ENCODE measurements at places on chromosomes 1 and 21.

- DNase-seq = no peak
Observed at GRCh38 chr1:201214461-201214860, 23.8 kb downstream of the IGFN1 start.

GRCh38 chr1:229689273-229689672 lies 63.2 kb downstream of the URB2 start:
- no peak for DNase-seq

DNA sequence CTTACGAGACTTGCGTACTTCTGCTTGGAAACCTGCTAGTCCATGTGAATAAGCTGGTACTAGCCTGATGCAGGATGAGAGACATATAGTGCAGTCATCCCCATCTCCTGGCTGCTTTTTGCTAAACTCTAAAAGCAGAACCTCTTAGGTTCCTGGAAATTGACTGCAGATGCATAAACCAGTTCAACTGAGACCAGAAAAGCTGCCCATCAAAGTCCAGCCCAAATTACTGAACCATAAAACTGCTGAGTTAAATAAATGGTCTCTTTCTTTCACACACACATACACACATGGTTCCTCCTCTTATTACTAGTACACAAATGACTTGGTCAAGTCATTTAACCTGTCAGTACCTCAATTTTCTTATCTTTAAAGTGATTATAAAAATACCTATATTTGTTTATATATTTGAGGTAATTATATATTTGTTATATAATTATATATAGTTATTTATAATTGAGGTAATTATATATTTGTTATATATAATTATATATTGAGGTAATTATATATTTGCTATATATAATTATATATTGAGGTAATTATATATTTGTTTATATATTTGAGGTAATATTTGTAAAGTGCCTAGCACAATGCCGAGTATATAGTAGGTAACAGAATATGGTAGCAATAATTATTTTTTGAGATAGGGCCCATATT lies 25.2 kb upstream of the RABGAP1L start:
- no peak for DNase-seq

- no peak for DNase-seq
Observed at GRCh38 chr1:7013833-7014639, 228.8 kb downstream of the CAMTA1 start.

DNA sequence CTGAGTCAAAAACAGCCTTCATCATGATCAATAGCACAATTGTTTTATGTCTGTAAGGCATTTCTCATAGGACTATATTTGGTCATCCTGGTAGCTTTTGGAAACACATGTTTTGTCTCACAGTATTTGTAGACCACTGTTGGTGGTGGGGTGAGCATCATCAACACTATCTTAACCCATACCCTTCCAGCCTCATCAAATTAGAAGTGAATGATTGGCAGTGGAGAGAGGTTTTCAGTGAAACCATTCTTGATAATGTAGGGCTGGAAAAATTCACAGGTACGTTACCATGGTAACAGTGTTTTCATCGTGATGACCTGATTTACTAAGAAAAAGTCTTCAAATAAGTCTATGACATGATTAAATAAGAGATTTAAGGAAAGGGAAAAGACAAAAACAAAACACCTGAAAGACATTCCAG lies 45.3 kb upstream of the C1orf105 start:
- no peak for DNase-seq

- no peak for DNase-seq
Observed at GRCh38 chr1:111647736-111648135, 28.1 kb downstream of the RAP1A start.
